ENCODE measurements at places on chromosomes 5 and 9.

DNA sequence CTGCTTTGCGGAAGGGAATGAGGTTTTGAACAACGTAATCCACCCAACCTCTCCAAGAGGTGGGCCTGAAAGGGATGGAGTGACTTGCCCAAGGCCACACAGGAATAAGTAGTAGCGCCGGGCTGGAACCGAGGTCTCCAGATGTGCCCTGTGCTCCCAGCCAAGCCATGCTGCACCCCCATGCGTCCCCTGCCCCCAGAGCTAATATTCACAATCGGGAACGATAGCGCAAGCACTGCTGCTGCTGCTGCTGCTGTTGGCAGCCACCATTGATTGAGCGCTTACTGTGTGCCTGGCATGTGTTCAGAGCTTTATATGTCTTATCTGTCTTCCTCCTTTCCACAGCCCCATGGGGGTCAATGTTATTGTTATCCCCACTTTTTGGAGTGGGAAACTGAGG, 43.9 kb downstream of the AMBP start:
- no peak for DNase-seq

- no peak for DNase-seq
These were observed 110.4 kb downstream of the STARD4 start for GRCh38 chr5:111401906-111402305.

- DNase-seq = no peak
These were observed 17.5 kb downstream of the ERMP1 start for GRCh38 chr9:5815461-5815860.

DNA sequence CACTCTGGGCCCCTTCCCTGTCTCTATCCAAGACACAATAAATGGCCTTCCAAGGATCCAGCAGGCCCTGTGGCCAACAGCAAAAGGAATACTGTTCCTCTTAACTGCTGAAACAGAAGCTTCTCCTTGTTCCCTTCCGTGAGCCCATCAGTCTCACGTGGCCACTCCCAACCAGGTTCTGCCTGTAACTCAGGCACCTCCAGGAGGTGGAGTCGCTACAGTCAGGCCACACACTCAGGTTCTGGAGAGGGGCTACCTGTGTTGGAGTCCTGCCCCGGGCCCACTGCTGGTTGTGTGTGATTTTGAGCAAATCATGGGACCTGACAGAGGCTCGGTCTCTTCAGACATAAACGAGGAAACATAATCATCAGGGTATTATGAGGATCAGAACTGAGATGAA, 10.3 kb downstream of the FAT2 start:
- DNase-seq = no peak

DNA sequence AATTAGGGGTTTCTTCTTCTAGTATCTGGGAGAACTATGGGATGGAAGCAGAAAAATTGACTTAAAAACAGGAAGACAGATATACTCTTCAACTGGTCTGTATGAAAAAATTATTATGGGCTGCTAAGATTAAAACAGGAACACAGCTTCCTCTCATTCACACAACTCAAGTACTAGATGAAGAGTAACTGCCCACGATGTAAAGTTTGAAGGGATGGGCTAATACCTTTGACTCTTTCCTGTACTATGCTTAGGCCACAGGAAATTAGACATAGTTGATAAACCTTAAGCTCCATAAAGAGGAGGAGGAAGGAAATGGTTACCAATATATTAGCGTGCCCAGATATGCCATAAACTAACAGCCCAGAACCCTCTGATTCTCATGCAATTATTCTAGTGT, 88.6 kb downstream of the ANKRD31 start:
- no peak for DNase-seq

- DNase-seq = no peak
These were observed 9.9 kb upstream of the GRHPR start for GRCh38 chr9:37412431-37413151.

- DNase-seq = no peak
These were observed 417.4 kb downstream of the GABRG2 start for GRCh38 chr5:162484986-162485385.

- DNase-seq = no peak
These were observed 54.2 kb downstream of the MOCS2 start for GRCh38 chr5:53055365-53055764.

DNA sequence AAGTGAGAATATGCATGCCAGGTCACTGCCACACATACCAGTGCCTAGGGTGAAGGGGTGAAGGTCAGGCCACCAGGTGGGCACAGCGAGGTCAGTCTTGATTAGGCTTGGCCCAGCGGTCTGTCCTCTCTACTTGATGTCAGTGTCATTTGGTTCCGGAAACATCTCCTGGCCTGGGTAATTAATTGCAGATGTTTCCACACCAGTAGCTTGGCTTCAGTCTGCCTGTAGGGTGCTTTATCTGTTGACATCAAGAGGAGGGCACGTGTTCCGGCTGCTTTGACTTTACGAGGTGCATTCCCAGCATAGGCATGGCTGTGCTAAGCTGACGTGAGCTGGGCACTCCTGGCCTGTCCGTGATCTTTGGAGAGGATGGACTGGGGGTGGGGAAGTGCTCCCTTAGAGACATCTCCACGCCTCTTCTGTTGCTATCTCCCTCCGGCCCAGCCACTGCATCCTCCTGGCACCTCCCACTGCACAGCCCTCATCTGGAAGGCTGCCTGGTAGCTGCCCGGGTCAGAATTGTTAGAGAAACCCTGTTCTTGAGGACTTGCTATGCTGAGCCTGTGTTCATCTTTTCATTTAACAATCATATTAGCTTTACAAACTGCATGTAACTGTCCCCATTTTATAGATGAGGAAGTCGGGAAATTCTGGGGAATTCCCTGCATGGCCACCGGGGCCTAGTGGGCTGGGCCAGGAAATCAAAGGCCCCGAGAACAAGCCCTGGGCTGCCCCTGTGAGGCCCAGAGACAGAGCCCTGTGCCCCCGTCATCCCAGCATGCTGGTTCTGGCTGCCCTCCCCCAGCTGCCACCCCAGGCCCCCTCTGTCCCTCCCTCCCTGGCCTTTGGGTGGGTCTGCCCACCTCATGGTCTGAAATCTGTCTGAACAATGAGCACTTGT, 29.1 kb downstream of the JADE2 start:
- DNase-seq = no peak

GRCh38 chr5:168941901-168942300, 359.0 kb downstream of the SLIT3 start:
- DNase-seq = no peak

DNA sequence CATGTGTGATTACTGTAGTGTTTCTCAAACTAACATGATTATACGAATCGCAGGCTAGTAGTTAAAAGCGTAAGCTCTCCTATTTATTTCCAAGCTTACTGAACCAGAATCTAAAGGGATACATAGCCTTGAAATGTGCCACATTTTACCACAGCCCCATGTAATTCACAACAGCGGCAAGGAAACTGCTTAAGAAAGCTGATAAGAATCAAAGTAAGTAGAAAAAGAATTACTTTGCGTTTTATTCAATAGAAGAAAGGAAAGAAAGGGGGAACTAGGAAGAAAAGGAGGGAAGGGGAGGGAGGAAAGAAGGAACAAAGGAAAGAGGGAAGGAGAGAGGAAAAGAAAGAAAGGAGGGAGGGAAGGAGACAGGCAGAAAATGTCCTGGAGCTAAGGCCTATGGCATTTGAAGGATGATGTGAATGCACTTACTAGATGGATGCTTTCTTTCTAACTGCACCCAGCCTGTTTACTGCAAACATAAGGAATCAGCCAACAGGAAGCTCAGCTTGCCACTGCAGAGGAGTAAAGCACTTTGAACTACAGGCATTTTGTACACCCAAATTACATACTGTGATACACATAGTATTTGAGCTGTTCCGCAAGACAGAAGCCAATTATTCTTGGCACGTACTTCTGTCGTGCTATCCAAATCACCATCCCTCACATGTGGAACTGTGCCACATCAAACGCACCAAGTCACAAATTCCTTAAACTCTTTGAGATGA, 521.7 kb downstream of the RAB3C start:
- DNase-seq = no peak

DNA sequence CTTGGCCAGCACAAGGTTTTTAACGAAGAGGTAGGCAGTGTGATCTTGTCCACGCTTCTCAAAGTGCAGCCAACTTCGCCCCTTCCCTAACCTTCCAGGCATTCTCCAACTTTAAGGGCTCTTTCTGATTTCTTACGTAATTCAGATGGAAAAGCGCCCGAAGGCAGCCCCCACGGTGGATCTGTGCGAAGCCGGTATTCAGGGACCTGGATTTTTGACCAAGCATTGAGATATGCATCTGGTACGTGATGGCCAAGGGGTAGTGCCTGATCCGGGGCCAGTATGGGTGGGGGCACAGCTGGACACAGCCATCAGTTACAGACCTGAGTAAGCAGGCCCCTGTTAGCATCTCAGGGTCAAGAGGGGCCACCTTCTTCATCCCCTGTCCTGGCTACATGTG, 80.0 kb downstream of the AMBP start:
- no peak for DNase-seq

DNA sequence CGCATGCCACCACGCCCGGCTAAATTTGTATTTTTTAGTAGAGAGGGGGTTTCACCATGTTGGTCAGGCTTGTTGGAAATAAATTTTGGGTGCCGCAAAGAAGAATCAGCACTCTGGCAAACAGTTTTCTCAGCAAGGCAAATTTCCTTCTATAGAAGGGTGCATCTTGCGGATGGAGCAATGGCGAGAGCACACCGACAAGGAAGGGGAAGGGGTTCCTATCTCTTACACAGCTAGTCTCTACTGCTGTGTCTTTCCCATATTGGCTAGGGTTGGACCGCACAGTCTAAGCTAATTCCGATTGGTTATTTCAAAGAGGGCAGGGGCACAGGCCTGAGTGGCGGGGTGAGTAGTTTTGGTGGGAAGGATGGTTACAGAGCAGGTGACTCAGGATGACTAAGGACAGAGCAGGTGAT, 707 bp downstream of the GTF3C5 start:
- DNase-seq = no peak
